ENCODE measurements at places on chromosomes 1 and 21.

DNA sequence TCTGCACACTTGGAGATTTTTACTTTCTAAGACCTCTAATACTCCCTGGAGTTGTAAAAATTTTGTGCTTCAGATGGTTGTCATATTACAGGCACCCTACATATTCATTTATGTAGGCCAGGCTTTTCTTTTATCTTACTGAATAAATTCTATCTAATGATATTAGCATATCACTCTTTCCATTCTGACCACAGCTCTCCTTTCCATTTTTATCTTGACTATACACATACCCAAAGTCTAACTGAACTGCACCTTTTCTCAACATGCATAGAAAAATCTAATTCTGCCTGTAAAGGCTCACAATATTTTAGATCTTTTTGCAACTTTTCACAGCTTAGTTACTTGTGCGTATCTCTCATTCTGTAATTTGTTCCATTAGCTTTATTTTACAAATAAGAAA lies 52.7 kb upstream of the TSHB start:
- no peak for DNase-seq

DNA sequence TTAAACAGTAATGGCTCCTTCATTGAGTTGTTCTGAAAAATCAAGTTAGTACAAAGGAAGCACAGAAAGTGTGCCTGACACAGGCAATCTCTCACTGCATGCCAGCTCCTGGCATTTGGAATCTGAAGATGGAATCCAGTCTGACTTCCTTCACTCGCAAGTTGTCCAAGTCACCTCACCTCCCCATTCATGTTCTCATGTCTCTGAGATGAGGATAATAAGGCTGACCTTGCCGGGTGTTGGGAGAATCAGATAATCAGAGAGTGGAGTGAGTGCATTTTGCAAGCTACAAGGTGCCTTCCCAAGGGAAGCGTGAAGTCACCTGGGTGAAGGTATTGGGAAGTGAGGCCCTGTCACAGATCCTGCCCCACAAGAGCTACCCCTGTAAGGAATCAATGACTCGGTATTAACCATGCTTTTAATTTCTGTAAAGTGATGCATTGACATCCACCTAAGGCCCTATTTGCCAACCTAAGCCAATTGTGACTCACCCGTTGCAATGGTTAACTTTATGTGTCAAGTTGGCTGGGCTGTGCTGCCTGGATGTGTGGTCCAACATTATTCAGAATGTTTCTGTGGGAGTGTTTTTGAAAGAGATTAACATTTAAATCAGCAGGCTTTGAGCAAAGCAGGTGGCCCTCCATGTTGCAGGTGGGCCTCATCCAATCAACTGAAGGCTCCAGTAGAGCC lies 62.5 kb upstream of the TARBP1 start:
- DNase-seq = no peak

- no peak for DNase-seq
Measured at GRCh38 chr21:39776589-39776988, 31.6 kb downstream of the IGSF5 start.

DNA sequence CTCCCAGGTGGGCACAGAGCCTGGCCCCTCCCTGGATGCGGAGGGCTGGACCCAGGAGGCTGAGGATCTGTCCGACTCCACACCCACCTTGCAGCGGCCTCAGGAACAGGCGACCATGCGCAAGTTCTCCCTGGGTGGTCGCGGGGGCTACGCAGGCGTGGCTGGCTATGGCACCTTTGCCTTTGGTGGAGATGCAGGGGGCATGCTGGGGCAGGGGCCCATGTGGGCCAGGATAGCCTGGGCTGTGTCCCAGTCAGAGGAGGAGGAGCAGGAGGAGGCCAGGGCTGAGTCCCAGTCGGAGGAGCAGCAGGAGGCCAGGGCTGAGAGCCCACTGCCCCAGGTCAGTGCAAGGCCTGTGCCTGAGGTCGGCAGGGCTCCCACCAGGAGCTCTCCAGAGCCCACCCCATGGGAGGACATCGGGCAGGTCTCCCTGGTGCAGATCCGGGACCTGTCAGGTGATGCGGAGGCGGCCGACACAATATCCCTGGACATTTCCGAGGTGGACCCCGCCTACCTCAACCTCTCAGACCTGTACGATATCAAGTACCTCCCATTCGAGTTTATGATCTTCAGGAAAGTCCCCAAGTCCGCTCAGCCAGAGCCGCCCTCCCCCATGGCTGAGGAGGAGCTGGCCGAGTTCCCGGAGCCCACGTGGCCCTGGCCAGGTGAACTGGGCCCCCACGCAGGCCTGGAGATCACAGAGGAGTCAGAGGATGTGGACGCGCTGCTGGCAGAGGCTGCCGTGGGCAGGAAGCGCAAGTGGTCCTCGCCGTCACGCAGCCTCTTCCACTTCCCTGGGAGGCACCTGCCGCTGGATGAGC lies 34.2 kb downstream of the TRIM11 start:
- DNase-seq = no peak

DNA sequence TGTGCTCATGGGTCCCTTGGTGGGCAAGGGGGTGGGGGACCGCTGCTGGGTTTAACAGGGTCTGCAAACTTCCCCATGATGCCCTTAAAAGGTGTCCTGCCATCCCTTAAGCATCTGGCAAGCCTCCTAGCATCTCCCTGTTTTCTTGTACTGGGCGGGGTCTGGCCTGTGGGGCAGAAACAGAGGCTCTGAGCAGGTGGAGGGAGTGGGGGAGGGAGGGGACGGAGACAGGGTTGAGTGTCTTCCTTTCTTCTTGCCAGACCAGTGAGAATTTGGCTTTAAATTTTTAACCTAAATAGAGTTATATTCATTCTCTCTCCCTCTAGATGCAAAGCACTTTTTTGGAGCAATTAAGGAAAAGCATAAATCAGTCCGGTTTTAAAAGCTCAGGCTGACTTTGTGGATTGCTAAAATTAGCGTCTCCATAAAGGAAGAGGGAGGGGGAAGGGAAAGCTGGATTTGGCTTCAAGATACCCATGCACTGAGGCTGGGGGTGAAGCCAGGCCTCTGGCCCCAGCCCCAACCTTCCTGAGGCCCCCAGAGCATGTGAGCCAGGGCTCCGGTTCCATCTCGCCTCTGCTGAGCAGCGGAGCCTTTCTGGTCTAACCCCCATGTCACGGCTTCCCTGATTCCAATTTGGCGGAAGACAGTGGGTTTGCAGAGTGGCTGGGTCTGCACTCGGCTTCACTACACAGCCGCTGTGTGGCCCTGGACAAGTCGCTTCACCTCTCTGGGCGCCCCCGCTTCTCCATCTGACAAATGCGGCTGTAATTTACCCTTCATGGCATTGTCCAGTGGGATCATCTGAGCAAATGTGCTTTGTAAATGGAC lies 25.3 kb downstream of the IGSF21 start:
- no peak for DNase-seq

GRCh38 chr1:40664167-40664537 lies 1.3 kb downstream of the RIMS3 start:
- DNase-seq = no peak

DNA sequence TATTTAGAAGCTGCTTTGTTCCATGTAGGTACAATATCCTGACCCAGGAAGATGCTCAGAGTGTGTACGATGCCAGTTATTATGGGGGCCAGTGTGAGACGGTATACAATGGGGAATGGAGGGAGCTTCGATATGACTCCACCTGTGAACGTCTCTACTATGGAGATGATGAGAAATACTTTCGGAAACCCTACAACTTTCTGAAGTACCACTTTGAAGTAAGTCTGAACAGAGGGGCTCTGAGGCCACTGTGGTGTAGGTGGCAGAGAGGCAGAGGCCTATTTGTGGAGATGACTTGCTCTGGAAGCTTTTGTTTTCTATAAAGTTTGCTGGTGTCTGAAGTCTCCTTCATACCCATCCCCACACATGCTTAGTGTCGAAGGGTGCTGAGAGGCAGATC lies 26.8 kb downstream of the C8A start:
- DNase-seq = peak; percentile 1

DNA sequence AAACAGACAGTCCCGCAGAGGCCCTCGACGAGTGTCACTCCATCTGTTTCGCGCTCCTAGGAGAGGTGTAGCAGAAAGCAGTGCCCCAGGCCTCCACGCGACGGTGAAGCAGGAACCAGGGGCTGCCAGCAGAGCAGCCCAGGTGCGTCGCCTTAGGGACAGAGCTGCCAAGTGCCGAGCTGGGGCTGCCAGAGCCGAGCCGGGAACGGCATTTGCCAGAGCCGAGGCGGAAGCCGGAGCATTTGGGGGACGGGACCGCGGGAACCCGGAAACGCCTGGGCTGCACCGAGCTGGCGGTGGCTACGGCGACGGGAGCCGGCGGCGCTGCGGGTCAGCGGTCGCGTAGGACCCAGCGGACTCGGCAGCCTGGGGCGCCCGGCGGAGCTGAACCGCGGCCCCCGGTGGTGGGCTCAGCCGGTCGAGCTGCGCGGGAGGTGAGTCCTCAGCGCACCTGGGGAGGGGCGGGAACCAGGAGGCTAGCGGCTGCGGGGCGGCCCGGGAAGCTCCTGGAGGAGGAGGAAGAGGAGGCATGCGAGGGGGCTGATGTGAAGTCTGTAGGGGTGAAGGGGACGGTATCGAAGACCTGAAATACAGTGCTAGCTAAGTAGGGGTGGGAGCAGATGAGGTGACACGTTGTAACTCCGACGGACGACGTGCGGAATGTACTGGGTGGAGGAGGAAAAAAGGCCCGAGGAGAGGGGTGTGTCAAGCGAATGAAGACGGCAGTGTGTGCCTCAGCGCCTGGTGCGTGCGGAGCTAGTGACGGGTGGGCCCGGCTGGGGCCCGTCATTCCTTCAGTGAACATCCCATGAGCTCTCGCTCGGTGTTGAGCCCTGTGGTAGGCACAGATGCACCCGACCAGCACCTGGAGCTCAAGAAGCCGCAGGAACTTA lies at the start of gene SLC35A3:
TSS of gene SLC35A3 (plus strand) at position 268 of the 893 bp plus-strand sequence. CDS start 23,559 bp downstream, outside the sequence.
- peak; percentile 69 for DNase-seq

- DNase-seq = no peak
Measured at GRCh38 chr1:38790422-38791163, 69.0 kb downstream of the RRAGC start.

- DNase-seq = no peak
Measured at GRCh38 chr1:212917858-212918257, 32.5 kb upstream of the VASH2 start.

Data from stimulated activated CD8-positive, alpha-beta memory T cell treated with anti-CD3 and anti-CD28 coated beads, Interleukin-15, amount 100 ng/mL, for 48 hours (primary cell).